Hematopoietic multipotent progenitor cell (in vitro differentiated cells): ENCODE measurements at places on chromosomes 1 and 21.
A peak's percentile ranks its signal among the peaks of the same experiment; 100 is the strongest.

GRCh38 chr1:200925831-200926230, 31.1 kb downstream of the INAVA start:
- peak; percentile 13 for DNase-seq

DNA sequence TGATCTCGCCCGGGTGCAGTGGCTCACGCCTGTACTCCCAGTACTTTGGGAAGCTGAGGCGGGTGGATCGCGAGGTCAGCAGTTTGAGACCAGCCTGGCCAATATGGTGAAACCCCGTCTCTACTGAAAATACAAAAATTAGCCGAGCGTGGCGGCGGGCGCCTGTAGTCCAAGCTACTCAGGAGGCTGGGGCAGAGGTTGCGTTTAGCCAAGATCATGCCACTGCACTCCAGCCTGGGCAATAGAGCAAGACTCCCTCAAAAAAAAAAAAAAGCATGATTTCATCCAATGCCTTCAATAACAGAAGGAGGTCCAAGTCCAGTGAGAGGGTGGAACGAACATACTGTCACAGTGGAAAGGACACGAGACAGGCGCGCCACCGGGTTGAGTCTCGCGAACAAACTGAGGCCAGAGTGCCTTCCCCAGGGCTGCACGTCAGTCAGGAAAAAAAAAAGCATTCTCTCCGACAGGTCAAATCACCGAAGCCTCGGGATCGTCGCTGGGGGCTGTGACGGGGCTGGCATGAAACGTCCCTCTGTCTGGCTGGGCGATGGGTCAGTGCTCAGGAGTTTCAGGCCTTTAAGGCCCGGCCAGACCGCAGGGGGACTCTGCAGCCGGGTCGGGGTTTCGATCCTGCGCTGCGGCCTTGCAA, 8.4 kb upstream of the CROCC start:
- DNase-seq, result no peak

DNA sequence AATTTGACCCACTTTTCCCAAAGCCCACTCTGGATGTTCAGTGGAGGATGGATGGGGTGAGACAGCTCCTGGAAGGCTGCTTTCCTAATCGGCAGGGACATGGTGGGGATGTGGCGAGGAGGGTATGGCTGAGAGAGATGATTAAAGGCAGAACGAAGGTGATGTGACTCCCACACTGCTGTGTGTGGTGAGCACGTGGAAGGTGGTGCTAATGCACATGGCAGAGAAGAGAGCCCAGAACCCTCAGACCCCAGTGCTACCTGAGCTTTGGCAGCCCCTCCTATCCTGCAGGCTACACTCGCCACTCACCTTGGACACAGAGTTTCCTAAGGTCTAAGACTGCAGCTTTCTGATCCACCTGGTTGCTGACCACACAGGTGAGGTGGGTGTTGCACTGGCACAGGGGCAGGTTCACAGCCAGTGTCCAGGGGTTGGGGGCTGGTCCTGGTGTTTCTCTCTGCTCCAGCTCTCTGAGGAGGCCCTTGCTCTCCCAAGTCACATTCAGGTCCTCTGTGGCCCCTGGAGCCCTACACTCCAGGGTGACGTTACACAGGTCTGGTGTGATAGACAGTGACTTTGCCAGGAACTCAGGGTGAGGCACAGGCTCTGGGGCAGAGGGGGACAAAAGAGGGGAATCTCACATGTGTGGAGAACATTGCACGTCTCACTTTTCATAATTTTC, 151.4 kb upstream of the ETV3 start:
- DNase-seq, result no peak

- no peak for DNase-seq
Measured at GRCh38 chr1:75014250-75014649, 119.9 kb upstream of the LHX8 start.

GRCh38 chr1:21963477-21964217, 13.2 kb upstream of the CELA3B start:
- DNase-seq, result peak; percentile 58

- DNase-seq, result no peak
Measured at GRCh38 chr21:46555225-46555617, 49.7 kb downstream of the S100B start.

- no peak for DNase-seq
Measured at GRCh38 chr21:28421716-28422524, 570.8 kb downstream of the LTN1 start.

DNA sequence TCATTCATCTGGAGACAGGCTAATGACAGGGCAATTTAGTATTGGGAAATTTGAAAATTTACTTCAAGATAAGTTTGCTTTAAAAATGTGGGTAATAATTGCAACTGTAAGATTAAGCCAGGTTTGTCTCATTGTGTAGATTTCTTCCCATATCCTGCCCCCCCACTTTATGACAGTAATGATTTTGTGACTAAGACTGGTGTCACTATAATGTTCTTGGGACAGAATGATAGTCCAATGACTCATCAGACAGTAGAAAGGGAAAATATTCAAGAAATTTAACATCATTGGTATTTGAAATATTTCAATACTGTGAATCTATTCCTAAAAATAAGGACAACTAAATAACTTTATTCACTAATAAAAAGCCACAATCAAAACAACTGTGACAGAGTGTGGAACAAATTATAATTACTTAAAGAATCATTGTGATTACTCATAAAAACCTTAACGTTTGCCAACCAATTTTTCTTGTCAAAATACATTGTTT, 36.7 kb downstream of the FH start:
- DNase-seq, result no peak
